ENCODE measurements at places on chromosomes 3 and 15. TPM values are rescaled to one million over a fixed set of nuclear protein-coding genes. Genes with fewer than 3 reads are reported as not detected.

The TGM4 gene
- total RNA-seq, result not detected

The CCDC191 gene
- total RNA-seq, result 4.0 TPM

The PLSCR2 gene
- total RNA-seq, result not detected

The KNL1 gene
- 3.5 TPM for total RNA-seq

- DNase-seq, result no peak
These were observed 29.3 kb downstream of the LIMD1 start for GRCh38 chr3:45623846-45624245.

Measured in osteoblast (primary cell).